EH (cell line): ENCODE measurements at places on chromosomes 2 and 18.

DNA sequence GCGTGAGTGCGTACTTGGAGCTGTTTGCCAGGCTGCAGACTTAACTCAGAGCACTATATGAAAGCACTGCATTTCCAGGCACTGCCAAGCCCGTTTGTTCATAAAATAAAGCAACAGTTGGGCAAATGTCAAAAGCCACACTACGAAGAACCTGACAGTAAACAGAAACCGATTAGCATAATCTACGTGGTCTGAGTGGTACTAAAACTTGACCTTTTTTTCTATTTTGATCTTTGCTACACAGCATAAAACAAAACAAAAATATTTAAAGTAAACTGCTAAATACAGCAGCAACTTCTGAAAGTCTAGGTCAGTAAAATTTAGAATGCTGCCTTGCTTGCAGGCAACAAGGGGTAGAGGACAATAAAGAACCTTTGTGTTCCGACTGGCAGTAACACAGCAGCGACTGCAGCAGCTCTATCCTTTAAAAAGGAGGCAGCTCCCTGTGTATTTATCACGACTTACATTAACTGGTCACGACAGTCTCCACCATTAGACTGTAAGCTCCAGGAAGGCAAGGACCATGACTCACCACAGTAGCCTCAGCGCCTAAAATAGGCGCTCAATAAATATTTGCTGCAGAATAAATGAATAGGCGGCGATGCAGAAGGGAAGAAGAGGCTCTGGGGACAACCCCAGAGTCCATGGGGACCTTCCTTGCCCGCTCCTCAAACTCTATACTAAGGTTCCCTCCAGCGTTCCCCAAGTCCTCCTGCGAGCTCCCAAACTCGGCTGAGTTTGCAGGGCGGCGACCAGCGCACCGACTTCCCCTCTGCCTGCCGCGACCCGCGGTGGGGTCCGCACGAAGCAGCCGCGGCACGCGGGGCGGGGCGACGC lies 902 bp downstream of the SS18 start:
- peak; percentile 40 for DNase-seq

GRCh38 chr18:50895350-50896045 lies 16.6 kb downstream of the ME2 start:
- no peak for DNase-seq

DNA sequence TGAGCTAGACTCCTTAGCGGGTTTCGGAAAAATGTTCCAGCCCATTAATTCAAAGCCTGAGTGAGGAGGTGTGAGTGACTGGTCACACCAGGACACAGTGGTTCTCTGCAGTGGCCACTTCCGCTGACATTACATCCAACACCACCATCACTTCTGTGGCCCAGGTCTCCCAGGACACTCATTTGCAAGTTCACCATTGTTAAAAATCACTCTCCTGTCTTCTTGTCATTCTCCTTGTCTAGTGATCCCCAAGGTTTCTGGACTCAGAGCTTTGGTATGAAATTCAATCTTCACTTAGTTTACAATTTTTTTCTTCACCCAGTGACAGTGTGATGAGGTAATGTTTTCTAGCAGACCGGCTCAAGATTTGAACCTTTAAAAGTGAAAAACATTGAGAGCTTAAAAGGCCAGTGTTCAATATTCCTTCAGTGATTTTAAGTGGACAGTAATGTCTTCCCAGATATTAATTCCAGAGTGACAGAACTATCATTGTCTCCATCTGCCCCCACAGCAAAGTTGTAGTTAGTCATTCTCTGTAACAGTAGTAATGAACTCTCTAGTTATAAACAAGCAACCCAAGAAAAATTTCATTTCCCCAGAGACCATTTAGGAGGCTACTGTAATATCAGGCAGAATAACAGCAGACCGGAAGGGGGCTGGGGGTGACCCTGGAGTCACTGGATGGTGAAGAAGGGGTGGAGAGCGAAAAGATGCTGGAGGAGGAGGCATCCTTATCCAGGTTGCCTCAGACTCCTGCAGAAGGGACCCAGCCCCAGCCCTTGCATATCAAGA lies 164.9 kb downstream of the GFPT1 start:
- peak; percentile 72 for DNase-seq

- DNase-seq: no peak
Observed at GRCh38 chr2:148416248-148416647, 228.3 kb upstream of the EPC2 start.
